ENCODE measurements at places on chromosomes 16 and 17.
A peak's percentile ranks its signal among the peaks of the same experiment; 100 is the strongest.

DNA sequence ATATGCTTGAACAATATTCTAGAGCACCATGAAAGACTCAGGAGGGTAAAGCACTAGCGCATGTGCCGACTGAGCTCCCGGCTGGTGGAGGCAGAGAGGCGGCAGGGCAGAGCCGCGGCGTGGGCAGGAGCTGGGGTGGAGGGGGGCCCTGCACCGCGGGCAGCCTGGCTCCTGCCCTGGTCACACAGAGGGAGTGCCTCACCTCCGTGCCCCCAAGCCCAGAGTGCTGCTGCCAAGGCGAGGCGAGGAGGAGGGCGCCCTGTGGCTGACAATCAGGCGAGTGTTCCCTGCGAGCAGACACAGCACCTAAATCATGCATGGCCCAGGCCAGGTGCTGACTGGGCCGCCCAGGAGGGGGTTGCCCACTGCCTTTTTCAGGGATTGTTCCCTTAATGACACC, 105.8 kb upstream of the TNRC6C start:
- no peak for DNase-seq

- no peak for DNase-seq
These were observed 51.7 kb downstream of the SDK2 start for GRCh38 chr17:73592501-73592961.

DNA sequence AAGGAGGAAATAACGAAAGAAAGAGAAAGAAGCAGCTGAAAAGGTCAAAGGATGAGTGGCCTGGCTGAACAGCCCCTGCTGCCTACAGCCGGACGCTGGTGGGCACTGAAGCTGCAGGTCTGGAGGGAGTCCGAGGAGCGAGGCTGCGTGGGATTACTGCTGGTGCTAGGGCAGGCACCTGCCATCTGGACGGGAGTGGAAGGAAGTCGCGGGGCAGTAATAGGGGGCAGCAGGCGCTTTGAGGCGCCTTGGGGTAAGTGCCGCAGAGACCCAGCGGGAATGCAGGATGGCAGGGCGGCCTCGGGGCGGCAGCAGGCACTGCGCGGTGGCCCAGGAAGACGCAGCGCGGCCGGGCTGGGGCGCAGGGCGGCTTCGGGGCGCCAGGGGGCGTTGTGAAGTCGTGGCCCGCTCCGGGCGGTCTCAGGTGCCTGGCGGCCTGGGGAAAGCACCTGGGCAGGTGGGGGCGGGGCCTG, 303 bp upstream of the SCNN1G start:
- DNase-seq: peak; percentile 16

- DNase-seq: no peak
These were observed 323.2 kb upstream of the CDH5 start for GRCh38 chr16:66043326-66043725.

- DNase-seq: no peak
These were observed 7.9 kb downstream of the TAF15 start for GRCh38 chr17:35817196-35817595.
